ENCODE measurements at places on chromosomes 12 and 14.

- peak; percentile 68 for DNase-seq
Measured at GRCh38 chr14:92613008-92613658, 99.6 kb downstream of the RIN3 start.

- no peak for DNase-seq
Measured at GRCh38 chr12:5473783-5474116, 41.8 kb downstream of the NTF3 start.

DNA sequence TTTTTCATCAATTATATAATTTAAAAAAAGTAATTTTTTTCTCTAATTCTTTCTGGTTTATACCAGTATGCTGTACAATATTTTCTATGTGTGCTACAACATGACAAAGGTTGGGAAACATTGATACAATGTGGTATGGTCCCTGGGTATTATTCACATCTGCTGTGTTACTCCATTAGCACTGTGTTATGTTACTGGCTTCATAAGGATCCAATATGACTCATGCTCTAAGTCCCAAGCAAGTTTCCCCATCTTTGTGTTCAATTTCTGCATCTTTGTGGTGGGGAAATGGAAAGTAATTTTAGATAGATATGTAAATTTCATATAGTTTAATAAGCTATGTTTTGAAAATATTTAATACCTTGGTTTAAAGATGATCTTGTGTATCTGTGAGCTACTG is 35.8 kb downstream of the FBXO33 start:
- DNase-seq, result no peak

DNA sequence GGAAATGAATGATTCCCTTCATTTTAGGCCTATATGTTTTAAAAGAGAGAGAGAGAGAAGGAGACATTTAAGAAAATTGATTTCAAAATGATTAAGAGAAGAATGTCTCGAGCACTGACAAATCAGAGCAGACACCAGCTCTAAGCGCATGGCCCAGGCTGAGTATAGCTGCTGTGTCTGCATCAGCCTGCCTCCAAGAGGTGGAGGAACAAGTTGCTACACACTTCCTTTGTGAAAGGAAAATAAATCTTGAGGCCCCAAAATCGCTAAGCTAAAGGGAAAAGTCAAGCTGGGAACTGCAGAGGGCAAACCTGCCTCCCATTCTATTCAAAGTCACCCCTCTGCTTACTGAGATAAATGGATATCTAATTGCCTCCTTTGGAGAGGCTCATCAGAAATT is 728.7 kb upstream of the TMEM132C start:
- DNase-seq, result no peak

DNA sequence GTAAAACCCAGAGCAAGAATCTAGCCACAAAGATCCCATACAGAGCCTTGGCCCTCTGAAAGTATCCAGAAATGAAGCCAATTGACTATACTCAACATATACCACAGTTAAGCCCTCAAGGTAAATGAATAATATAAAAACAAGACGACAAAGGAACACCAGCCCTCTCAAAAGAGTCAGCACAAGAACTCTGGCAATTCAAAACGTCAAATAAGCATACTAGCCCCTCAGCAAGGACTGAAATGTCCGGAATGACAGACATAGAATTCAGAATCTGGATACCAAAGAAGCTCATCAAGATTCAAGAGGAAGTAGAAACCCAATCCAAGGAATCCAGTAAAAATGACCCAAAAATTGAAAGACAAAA is 49.9 kb downstream of the GTF2A1 start:
- DNase-seq, result no peak

- no peak for DNase-seq
Measured at GRCh38 chr14:68181519-68182326, 362.1 kb downstream of the RAD51B start.

DNA sequence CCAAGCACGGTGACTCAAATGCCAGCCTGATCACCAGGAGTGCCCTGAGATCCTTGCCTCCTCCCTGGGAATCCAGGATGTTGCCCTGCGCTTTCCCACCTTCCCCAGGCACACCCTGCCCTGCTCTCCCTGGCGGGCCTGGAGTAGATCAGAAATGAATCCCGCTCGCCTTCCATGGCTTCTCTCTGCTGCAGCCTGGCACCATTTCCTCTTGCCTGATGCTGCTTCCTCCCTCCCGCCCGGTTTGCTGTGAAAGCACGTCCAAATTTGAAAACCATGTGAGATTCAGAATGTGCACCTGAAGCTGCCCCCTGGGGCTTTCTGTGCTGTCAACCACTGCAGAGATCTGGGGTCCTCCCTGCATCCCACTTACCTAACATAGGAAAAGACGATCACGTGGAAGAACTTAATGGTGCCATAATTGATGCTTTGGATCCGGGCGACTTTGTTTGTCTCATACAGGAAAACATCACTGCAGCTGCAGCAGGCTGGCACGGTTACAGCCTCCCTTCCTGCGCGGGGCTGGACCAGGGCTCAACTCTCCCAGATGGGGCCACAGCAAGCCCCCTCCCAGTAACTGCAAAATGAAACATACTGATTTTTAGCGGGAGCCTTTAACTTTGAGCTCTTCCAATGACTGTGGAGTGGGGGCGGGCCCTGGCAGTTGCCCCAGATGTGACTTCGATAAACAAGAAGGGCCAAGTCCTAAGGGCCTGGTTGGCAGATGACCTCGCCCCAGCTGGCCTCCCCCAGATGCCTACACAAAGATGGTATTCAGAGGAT is 24.9 kb upstream of the C12orf76 start:
- peak; percentile 29 for DNase-seq

- no peak for DNase-seq
Measured at GRCh38 chr14:67963960-67964812, 144.6 kb downstream of the RAD51B start.

- DNase-seq, result no peak
Measured at GRCh38 chr12:90250766-90251165, 542.1 kb upstream of the ATP2B1 start.
